Progenitor cell of endocrine pancreas (in vitro differentiated cells): ENCODE measurements at places on chromosomes 3 and 15. TPM values are rescaled to one million over a fixed set of nuclear protein-coding genes. Genes with fewer than 3 reads are reported as not detected.

The STRA6 gene
- 17.9 and 34.7 TPM in 2 replicates for total RNA-seq

The ZNF80 gene
- total RNA-seq: not detected in 2 replicates

The CHRNA7 gene
- total RNA-seq: 5.1 and 5.7 TPM in 2 replicates

The GOLGA6L7 gene
- total RNA-seq: not detected in 2 replicates

The CCDC54 gene
- total RNA-seq: not detected in 2 replicates

The LTK gene
- total RNA-seq: 0.55 and 1.2 TPM in 2 replicates

DNA sequence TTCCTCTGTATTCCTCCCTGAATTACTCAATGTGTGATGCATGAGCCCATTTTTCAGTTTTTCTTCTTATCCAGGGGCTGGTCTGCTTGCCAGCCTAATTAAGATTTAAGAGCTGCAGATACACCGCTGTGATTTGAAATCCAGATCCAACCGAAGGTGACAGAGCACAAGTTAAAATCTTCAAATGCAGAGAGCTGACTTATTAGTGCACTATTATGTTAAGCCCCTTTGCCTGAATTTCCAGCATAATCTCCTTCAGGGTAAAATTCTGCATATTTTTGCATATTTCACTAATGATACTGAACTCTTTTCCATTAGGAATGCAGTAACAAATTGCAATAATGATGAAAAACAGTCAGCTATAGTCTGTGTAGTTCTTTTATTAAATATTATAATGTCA lies 583.6 kb downstream of the ROBO2 start:
- peaks cover 4% of the 10 kb centered on the region for H3K36me3 ChIP-seq
- DNase-seq: no peak
- no peaks in the 10 kb centered on the region for H3K27me3 ChIP-seq
- H3K4me3 ChIP-seq: no peak overlapping the region
- no peaks in the 10 kb centered on the region for H3K4me1 ChIP-seq

DNA sequence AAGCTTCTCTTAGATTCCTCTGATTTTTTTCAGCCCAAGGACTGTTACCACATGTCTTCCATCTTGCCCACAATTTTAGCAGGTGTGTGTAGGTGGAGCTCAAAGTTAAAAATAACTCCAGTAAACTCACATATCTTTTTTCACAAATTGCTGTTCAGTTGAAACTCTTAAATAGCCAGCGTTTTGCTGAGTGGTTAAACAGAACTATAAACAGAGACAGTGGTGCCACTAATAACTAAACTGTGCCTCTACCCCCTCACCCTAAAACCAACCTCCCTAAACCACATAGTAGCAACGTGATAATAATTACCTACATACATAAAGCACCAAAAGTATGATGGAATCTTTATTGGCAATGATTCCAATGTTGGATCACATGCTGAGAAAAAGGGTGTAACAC lies 525.1 kb downstream of the PDCD6IP start:
- no peak overlapping the region for H3K27ac ChIP-seq
- no peaks in the 10 kb centered on the region for H3K27me3 ChIP-seq
- H3K4me3 ChIP-seq: no peak overlapping the region
- no peak for DNase-seq
- peaks cover 2% of the 10 kb centered on the region for H3K4me1 ChIP-seq

DNA sequence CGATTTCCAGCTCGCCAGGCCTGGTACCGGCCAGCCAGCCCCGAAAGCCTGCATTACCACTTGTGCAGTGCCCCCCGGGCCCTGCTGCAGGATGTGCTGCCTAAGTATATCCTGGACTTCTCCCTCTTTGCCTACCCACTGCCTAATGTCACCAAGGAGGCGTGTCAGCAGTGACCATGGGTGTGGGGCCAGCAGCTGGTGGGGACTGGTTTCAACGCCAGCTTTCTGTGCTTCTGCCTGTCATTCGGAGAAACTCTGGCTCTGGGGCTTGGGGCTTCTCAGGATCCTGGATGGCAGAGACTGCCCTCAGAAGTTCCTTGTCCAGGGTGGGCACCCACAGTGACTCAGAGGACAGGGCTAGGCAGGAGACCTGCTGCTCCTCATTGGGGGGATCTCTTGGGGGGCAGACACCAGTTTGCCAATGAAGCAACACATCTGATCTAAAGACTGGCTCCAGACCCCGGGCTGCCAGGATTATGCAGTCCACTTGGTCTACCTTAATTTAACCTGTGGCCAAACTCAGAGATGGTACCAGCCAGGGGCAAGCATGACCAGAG lies 1.5 kb downstream of the CHST14 start:
- no peak for DNase-seq
- H3K27ac ChIP-seq: no peak overlapping the region
- no peaks in the 10 kb centered on the region for H3K27me3 ChIP-seq
- peaks cover 8% of the 10 kb centered on the region for H3K4me1 ChIP-seq
- peak overlapping the region; percentile 83 for H3K4me3 ChIP-seq

- H3K27ac ChIP-seq: no peak overlapping the region
- H3K4me1 ChIP-seq: no peaks in the 10 kb centered on the region
- no peaks in the 10 kb centered on the region for H3K36me3 ChIP-seq
- H3K27me3 ChIP-seq: no peaks in the 10 kb centered on the region
- DNase-seq: no peak
Measured at GRCh38 chr3:165839296-165840076, 2.3 kb upstream of the BCHE start.

GRCh38 chr3:193894121-193894863 lies 241.7 kb upstream of the HES1 start:
- peaks cover 3% of the 10 kb centered on the region for H3K27me3 ChIP-seq
- peak overlapping the region; percentile 30 for H3K27ac ChIP-seq

- peaks cover 10% of the 10 kb centered on the region for H3K4me1 ChIP-seq
- H3K4me3 ChIP-seq: peak within 1 kb of the TSS; percentile 79
- H3K27ac ChIP-seq: no peak within 1 kb of the TSS
- DNase-seq: peak; percentile 60
- no peaks in the 10 kb centered on the region for H3K36me3 ChIP-seq
Measured at GRCh38 chr15:59437817-59438624, at the start of gene FAM81A. TSS of gene FAM81A (plus strand) at chr15:59438186. CDS start at chr15:59458627, 20,441 bp downstream.

DNA sequence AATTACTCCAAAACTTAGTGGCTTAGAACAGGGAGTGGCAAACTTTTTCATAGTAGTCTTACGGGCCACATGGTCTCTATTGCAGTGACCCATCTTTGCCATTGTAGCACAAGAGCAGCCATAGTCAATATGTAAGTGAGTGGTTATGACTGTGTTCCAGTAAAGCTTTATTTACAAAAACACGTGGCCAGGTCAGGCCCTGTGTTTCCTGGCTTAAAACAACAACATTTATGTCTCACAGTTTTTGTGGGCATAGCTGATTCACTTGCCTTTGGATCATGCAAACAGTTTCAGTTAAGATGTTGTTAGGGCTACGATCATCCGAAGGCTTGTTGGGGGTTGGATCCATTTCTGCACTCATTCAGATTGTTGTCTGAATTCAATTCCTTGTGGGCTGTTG lies 103.8 kb downstream of the CHCHD6 start:
- H3K4me1 ChIP-seq: peaks cover 3% of the 10 kb centered on the region
- H3K27me3 ChIP-seq: no peaks in the 10 kb centered on the region
- H3K36me3 ChIP-seq: no peaks in the 10 kb centered on the region
- no peak overlapping the region for H3K27ac ChIP-seq
- no peak for DNase-seq

- DNase-seq: no peak
- H3K27ac ChIP-seq: peak overlapping the region; percentile 39
Measured at GRCh38 chr3:66495668-66496045, 5.2 kb downstream of the LRIG1 start.

DNA sequence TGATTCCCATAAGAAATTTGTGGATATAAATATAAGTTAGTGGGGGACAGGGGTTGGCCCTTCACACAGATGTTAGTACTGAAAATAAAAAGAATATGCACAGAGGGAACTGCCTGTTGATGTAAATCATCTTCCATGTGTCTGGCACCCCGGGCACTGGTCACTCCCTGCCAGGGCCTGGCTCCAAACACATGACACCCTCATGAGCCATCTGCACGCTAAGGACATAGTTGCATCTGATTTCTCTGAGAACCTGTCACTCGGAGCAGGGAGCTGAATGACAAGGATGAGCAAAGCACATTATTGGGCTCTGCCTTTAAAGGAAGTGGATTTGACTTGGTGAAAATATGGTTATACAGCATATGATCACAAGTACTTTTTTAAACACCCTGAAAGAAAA lies 66.2 kb upstream of the TSC22D2 start:
- DNase-seq: no peak
- H3K27me3 ChIP-seq: no peaks in the 10 kb centered on the region
- no peak overlapping the region for H3K4me3 ChIP-seq
- H3K36me3 ChIP-seq: no peaks in the 10 kb centered on the region

GRCh38 chr3:130758624-130759369 lies 12.2 kb upstream of the PIK3R4 start:
- no peak overlapping the region for H3K27ac ChIP-seq
- H3K27me3 ChIP-seq: peaks cover 3% of the 10 kb centered on the region
- H3K4me1 ChIP-seq: no peaks in the 10 kb centered on the region

DNA sequence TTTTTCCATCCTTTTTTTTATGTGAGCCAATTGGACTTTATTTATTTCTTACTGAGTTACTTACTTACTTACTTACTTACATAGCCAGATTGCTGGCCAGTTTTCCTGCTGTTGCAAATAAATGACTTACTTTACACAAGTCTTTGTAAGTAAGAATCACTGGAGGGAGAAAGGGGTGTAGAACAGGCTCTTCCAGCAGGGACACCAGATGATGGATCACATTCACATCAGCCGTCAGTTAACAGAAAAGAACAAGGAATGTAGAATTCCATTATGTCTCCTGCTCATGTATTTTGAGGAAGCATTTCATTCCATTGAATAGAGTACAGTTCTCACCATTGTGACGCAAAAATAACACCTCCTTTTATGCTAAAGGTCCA lies 188.6 kb downstream of the FNDC3B start:
- peak overlapping the region; percentile 44 for H3K27ac ChIP-seq
- no peak overlapping the region for H3K4me3 ChIP-seq
- no peaks in the 10 kb centered on the region for H3K27me3 ChIP-seq
- peaks cover 27% of the 10 kb centered on the region for H3K36me3 ChIP-seq
- DNase-seq: no peak

DNA sequence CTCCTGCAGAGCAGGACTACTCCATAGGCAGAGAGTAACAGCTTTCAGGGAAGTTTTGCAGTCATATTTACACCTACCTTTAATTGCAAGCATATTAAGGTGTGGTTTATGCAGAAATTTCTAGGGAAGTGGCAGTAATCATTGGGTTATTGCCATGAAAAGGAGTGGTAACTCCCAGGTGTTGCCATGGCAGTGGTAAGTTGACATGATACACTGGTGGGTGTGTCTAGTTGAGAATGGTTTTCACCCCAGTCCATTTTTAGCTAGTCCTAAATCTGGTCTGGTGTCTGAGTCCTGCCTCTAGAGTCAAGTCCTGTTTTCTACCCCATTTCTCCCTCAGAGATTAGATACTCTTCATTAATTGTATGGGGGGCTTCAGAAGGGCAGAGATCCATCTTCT lies 128.4 kb upstream of the GMNC start:
- peaks cover 3% of the 10 kb centered on the region for H3K36me3 ChIP-seq
- H3K4me3 ChIP-seq: no peak overlapping the region
- H3K27ac ChIP-seq: no peak overlapping the region
- no peak for DNase-seq

GRCh38 chr3:184827572-184827971 lies 15.6 kb downstream of the VPS8 start:
- no peaks in the 10 kb centered on the region for H3K27me3 ChIP-seq
- no peak for DNase-seq
- H3K27ac ChIP-seq: no peak overlapping the region

DNA sequence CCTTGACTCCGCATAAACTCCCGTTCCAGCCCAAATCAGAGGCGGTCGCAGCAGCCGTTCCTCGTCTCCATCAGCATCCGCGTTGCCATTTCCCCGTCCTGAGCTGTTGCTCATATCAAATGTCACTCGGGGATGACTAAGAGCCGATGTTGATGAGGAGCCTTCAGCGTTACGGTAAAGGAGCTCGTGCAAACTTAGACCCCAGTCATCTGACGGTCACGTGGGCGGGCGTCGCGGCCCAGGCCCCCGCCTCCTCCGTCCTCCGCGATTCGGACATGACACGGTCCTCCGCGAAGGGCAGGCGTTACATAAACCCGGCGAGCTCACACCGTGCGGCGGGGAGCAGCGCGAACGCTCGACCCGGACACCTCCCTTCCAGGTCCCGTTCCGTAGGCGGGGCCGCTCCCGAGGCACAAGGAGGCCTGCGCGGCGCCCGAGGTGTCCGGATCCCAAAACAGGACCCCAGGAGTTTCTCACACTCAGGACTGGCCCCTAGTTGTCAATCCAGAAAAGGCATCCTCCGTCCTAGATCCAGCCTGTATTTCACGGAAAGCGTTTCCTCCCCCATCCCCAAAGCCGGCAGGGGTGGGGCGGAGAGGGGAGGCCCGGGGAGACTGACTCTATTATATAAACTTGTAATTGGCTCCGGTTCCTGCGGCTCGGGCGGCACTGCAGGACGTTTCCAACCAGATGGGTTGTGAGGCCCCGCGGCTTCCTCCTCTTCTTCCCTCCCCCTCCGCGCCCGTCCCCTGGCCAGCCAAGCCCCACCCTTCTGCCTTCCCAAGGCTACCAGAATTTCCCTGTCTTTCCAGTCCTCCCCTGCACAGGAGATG lies 100.0 kb upstream of the IGF1R start:
- peak; percentile 14 for DNase-seq
- H3K4me1 ChIP-seq: peaks cover 17% of the 10 kb centered on the region
- H3K27ac ChIP-seq: peak overlapping the region; percentile 65
- H3K4me3 ChIP-seq: peak overlapping the region; percentile 75
- H3K27me3 ChIP-seq: peaks cover 77% of the 10 kb centered on the region

DNA sequence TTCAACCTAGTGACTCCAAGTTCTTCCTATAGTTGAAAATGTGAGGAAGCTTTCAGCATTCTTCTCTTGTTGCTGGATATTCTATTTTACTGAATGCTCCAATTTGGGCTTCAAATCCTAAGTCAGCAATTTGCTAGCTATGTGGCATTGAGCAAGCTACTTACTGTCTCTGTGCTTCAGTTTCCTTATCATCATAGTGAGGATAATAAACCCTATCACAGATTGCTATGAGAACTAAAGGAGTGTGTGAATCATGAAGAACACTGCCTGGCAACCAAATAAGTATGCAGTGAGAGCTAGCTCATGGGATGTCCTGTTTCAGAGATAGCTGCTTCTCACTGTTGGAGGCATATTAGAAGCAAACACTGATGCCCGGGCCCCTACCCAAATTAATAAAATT lies 163.8 kb upstream of the CDIN1 start:
- H3K27ac ChIP-seq: no peak overlapping the region
- H3K4me3 ChIP-seq: no peak overlapping the region
- H3K4me1 ChIP-seq: no peaks in the 10 kb centered on the region
- H3K27me3 ChIP-seq: no peaks in the 10 kb centered on the region
- no peak for DNase-seq
- no peaks in the 10 kb centered on the region for H3K36me3 ChIP-seq
